A549 treated with Hydrocortisone at 1 μM for 4 hours (cell line): ENCODE measurements at places on chromosomes 4 and X. TPM values are rescaled to one million over a fixed set of nuclear protein-coding genes. Genes with fewer than 3 reads are reported as not detected.

Gene ENOX2
- 6.7 to 9.3 TPM (median 8.3 TPM) in 5 replicates for total RNA-seq

Gene MAGEC2
- total RNA-seq, result not detected in 5 replicates

Gene PPARGC1A
- 0.02 to 0.12 TPM (median 0.03 TPM) in 5 replicates for total RNA-seq

Gene HS6ST2
- 0.05 to 0.17 TPM (median 0.12 TPM) in 5 replicates for total RNA-seq

Gene GUCY1A1
- not detected in 5 replicates for total RNA-seq

Gene SPIN2A
- total RNA-seq, result 0.06 to 0.17 TPM (median 0.12 TPM) in 5 replicates
